Right lung (tissue), 10 donors: ENCODE measurements at places on chromosomes 16 and 17. TPM values are rescaled to one million over a fixed set of nuclear protein-coding genes. Genes with fewer than 3 reads are reported as not detected.

FKBP10 gene
- polyA plus RNA-seq, result 142 TPM

GRCh38 chr16:89174877-89175276, 3.3 kb downstream of the CDH15 start:
- no peak for DNase-seq

- no peak for DNase-seq
These were observed 40.6 kb upstream of the MMD start for GRCh38 chr17:55462234-55462633.

DNA sequence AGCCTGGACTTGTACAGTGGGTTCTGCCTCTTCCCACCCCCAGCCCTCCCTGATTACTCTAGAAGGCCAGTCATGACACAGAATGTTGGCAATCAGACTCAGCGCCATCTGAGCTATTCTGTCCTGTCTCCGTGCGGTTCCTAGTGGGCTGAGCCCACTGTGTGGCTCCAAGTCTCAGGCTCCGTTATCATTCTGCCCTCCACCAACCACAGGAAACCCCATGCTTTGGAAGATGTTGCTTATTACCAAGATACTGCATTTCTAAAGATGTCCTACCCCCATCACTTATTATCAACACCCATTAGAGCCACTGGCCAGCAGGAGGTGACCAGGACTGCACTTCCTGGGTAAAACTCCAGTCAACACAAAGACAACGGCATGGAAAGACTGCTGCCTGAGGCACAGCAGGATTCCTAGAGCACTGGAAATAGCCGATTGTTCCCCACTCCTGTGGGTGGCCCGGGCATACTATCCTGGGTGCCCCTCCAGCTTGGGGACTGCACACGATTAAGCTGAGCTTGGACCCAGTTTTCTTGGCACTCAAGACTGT, 133.6 kb downstream of the AATF start:
- DNase-seq, result no peak

DNA sequence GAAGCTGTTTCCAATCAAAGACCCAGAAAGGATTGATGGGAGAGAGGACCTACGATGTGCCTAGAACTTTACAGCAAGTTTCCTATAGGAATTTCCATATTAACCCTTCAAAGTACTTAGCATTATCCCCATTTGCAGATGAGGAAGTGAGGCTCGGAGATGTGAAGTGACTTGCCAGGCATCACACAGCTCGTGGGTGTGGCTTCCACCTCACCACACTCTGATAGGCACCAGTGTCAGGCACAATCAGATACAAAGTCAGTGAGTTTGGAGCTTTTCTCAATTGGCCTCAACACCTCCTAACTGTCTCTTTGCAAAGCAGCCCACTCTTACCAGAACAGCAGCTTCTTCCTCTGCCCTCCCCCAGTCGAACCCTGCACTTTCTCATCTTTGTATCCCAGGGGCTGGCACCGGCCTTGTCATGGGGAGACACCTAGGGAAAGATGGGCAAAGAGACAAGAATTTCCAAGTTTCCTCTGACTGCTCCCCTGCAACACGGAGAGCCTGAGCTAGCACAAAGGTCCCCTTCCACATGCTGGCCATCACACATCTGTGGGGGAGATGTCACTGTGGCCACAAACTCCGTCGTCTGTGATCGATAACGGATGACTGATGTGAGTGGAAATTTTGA, 37.4 kb upstream of the CCL1 start:
- DNase-seq, result no peak

GRCh38 chr16:68227183-68227793, 8.6 kb downstream of the ESRP2 start:
- DNase-seq, result no peak

DNA sequence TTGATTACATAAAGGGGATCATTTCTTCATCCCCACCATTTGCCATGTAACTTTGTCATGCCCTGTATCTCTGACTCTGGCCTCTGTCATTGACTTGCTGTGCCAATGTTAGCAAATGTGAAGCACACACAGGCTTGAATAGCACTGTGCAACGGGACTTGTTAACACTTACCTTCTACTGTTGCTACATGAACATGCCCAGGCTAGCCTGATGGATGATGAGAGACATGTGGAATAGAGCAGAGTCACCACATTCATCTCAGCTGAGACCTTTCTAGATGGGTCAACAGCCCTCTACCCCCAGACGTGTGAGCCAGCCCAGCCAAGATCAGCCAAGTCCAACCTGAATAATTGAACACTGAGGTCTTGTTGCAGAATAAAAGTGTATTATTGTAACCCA, 162.1 kb upstream of the SALL1 start:
- DNase-seq, result no peak

DNA sequence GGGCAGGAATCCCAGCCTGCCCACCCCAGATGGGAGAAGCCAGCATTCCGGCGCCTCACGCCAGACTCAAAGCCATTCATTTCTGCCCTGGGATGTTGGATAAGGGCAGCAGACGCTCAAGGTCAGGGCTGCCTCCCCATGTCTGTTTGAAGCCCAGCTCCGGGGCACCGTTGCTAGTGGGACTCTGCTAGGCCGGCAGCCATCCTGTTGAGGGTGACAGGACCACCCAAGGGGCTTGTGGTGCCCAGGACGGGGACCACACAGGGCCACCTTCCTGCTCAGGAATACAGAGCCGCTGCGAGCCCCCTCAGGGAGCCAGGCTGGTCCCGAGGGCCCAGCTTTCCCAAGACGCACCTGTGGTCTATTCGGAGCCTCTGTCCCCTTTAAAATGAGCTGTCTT, 101.7 kb upstream of the CREBBP start:
- no peak for DNase-seq

DNA sequence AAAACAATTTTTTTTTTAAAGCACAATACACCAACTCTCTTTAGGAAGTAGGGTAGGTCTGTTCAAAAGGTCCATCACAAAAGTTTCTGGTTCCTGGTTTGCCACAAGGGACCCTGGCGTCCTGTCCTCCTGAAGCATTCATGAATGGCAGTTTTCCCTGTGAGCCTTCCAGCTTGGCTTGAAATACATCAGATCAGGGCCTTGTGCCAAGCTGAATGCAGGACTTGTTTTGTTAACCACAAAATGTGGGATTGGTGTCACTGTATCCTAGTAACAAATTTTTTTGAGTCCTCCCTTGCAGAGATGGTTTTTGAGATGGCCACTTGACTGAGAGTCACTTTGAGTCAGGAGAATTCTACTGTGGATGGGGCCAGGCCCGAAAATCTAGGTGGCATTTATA, 3.9 kb downstream of the GNAO1 start:
- no peak for DNase-seq

DNA sequence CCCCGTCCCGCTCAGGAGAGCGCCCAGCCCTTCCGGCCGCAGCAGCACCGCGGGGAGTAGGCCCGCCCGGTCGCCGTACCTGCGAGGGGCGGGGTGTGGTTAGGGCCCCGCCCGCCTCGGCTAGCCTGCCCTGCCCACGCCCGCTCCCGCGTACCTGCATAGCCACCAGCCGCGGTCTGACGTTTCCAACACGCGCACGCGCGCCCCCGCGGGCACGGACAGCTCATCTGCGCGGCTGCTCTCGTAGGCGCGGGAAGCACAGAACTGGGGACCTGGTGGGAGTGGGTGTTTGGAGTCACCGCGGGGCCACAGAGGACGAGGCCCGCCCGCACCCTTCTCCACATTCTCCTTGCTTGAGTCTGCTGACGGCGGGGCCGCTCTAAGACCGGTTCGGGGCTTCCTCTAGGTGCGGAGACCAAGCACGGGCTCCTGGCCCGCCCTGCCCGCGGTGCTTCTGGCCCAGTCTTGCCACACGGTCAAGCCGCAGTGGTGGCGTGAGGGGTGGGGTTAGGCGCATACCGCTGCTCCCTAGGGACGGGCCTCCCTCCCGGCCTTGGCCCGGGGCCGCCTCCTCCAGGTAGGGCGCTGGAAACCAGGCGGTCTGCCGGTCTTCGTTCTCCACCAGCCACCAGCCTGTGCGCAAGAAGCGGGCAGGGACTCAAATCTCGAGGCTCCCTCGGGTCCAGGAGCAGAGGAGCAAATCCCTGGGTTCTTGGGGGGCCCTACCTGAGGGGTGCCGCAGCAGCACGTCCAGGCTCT, 1.8 kb downstream of the NOXO1 start:
- no peak for DNase-seq

DNA sequence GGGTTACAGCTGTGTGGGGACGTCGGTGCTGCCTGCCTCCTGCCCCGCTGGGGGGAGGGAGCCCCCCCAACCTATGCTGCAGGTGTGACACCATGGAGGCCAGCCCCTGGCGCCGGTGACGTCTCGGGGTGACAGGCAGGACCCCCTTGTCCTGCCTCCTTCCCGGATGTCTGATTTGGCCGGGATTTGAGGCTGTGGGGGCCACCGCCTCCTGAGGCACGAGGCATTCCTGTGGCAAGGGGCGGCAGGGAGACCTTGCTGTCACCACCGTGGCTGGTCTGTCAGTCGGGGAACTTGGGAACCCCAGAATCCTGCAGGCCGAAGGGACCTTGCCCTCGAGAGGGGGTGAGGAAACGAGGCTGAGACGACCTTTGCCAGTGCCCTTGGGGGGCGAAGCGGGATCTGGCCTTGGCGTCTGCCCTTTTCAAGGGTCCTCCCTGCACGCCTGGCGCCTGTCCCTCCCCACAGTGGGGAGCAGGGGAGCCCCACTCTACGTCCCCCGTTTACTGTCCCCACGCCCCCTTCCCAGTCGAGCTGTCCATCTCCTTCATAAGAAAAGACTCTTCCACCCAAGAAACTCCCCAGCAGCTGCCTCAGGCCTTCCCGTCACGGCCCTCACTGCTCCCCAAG, 74.4 kb downstream of the METRNL start:
- DNase-seq, result no peak

DNA sequence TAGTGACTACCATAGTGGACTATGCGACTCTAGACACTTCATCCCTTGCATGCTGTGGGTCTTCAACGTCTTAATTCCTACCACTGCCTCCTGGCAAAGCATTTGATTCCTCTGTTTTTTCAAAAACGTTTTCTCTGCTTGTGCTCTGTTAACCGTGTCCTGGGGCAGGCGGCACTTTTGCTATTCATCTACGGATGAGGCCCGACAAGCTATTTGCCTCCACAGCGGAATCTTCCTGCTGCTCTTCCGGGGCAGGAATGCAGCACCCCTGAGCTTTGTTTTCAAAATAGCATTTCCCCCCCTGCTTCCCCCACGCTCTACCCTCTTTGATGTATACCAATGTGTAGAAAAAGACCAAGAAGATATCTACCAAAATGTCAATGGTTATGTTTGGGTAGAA, 39.8 kb upstream of the METTL16 start:
- no peak for DNase-seq

DNA sequence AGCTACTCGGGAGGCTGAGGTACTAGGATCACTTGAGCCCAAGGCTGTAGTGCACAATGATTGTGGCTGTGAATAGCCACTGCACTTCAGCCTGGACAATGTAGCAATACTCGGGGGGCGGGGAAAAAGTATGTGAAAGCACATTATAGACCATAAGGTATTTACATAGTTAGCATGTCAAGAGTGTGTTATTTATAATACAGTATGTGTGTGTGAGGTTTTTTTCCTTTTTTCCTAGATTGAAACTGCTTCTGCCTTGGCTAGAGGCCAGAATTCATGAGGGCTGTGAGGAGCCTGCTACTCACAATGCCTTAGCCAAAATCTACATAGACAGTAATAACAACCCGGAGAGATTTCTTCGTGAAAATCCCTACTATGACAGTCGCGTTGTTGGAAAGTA, 30.5 kb downstream of the PTRH2 start:
- no peak for DNase-seq

DNA sequence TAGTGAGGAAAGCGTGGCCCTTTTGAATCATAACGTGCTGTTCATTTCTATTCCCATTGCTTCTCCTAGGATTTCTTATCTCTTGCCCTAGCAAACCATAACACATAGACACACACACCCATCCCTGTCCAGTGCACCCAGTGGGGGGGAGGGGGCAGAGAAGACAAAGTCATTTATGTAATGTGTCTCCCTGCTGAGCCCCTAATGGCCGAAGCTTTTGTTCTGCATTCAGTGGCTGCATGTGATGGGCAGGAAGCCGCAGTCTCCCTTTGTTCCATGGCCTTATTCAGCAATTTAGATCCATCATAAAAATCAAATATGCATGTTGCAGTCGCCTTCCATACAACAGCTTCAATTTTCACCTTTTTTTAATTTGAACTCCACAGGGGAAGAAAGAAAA, 325.4 kb downstream of the ZFHX3 start:
- no peak for DNase-seq

GRCh38 chr16:17591655-17592405, 121.1 kb upstream of the XYLT1 start:
- no peak for DNase-seq

KDM6B gene
- polyA plus RNA-seq, result 17.2 TPM

DNA sequence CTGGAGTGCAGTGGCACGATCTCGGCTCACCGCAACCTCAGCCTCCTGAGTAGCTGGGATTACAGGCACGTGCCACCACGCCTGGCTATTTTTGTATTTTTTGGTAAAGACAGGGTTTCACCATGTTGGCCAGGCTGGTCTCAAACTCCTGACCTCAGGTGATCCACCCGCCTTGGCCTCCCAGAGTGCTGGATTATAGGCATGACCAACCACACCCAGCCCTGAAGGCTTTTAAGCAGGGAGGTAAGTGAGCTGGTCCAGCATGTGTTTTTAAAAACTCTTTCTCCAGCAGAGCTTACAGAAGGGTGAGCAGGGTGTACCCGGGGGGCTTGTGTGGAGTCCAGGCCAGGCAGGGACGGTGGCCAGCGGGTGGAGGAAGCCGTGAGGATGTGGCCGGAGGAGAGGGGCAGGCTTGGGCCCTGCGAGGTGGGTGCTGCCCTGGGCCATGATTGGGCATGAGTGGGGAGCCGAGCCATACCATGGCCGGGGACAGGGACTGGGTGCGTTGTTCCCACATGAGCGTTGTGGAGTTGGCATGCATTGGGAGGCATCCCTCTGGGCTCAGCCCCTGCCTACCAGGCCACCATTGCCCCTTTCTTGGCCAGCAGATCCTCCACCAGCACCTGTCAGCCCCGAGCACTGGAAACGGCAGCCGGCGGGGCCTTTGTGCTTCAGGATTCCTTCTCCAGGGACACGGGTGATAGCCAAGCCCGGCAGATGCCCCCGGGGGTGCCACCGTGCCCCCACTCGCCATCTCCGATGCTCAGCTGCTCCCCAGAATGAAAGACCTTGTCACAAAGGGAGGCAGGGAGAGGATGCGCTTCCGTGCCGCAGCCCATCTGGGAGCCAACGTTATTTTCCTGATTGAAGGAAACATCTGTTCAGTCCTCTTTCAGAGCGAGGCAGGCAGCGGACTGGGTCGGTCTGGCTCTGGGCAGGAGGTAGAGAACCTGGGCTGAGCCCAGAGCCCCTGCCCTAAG, 64.5 kb downstream of the RAI1 start:
- no peak for DNase-seq

DNA sequence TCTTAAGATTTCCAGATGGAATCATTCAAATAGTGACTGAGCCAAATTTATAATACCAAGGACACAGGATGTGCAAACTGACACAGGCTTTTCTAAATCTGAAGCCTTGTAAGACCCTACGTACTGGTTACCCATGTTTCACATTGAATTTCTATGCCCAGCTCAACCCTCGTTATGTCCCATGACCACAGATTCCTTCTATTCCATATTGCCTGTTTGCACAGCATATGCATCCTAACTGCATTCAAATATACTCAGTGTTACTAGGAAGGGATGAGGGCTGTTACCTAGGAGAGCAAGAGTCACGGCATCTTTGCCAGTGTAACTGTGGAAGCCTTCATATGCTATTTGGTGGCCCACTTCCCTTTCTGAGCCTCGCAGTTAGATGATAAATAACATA, 305.2 kb downstream of the SHISA9 start:
- DNase-seq, result no peak

GRCh38 chr17:79818026-79818758, 21.0 kb downstream of the CBX4 start:
- DNase-seq, result no peak

OR2C1 gene
- 0.64 TPM for polyA plus RNA-seq
